ENCODE measurements at places on chromosomes 16 and 17. TPM values are rescaled to one million over a fixed set of nuclear protein-coding genes. Genes with fewer than 3 reads are reported as not detected.
A peak's percentile ranks its signal among the peaks of the same experiment; 100 is the strongest.

The MMP28 gene
- not detected for total RNA-seq

The C16orf92 gene
- total RNA-seq = not detected

DNA sequence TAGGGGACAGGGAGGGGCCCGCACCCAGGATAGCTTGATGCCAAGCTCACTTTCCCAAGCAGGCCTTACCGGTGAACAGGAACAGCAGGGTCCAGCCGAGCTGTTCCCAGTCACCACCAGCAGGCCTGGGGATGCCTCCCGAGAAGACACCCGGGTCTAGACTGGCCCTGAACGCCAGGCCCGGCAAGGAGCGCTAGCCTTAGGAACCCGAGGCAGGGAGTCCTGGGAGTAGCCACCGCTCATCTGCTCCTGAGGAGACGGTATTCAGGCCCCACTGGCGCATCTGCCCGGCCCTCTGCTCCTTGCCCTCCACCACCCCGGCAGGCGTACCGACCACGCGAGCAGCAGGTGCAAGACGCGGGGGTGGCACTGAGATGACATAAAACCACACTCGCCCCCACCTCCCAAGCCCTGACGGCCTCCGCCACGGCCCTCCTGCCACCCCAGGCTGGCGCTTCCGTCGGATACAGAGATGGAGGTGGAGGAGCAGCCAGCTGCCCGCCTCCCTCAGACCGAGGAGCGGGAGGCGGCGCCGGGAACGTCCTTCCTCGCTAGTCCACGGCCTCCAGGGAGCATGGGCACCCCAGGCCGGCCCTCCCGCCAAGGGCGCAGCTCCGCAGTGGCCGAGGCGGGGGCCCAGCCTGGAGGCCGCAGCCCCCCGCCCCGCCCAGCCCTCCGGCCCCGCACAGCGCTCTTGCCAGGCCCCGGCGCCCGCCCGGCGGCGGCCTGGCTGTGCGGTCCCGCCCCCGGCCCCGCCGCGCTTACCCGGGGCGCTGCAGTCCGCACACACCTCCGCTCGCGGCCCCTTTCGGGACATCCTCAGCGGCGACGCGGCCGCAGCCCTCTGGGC, 661 bp downstream of the GIT1 start:
- peak; percentile 4 for DNase-seq

- no peak for DNase-seq
Measured at GRCh38 chr17:21078016-21078780, 35.4 kb upstream of the USP22 start.

DNA sequence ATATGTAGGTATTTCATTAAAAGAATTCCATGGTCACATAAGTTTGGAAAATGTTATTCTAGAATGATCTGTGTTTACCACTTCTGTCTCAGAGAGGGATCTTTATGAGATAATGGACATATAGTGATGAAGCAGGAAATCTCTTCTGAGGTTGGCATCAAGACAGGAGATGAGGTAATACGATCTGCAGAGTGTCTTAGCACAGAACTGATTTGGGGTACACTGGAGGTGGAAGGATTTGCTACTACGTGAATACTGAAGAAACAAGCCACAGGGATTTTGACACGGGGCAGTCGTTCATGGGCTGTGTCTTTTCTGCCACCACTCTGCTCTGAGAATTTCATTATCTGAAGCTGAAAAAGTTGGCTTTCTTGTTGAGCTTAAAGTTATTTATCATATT, 5.5 kb downstream of the CBFB start:
- no peak for DNase-seq

DNA sequence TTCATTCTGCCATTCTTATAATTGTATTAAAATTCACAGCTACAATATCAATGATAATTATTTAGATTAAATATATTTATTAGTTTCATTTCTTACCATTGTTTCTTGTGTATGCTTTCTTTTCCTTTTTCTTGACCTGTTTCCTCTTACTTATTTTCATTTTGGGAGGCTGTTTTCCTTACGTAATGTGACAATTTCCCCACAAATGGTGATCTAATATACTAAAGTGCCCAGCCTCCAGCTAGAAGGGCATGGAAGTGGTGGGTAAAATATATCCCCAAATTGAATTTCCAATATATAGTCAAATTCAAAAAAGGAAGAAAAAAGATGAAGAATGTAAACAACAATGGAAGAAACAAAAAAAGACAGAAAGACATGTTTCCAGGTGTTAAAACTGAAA, 1.5 kb upstream of the ABCA6 start:
- no peak for DNase-seq

GRCh38 chr17:51912939-51913338, 245.6 kb downstream of the CA10 start:
- DNase-seq = no peak

DNA sequence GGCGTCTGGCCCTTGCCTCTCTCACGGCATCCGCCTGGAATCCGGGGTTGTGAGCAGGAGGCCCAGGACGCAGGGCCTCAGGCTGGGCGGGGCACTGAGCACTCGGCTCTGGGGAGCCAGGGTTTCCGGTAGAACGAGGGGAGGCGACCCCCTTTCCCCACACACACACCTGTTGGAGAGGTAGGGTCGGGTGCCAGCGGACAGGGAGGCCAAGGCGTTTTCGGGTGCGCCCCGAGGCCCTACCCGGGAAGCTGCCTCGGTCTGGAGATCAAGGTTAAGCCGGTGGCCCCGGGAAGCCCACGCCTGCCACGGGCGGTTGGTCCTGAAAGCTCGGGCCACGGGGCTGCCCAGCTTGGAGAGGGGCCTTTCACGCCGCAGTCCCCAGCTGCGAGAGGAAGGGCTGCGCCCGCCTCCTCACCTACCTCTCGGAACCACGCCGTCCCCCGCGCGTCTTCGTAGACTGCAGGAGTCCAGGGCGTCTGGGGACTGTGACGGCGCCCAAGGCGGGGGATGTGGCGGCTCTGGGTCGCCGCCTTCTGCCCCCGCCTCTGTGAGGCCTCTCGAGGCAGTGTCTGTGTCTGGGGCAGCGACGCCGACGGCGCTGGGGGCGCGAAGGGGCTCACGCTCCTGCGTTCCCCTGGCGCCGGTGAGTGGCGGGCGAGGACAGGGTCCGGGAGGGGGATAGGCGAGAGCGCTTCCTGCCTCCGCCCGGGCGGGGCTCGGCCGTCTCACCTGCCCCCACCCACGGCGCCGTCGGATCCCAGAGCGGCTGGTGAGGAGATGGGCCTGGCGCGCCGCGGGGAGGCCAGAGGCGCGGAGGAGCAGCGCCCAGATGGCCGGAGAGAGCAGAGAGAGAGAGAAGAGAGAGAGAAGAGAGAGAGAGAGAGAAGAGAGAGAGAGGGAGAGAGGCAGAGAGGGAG, 20.3 kb upstream of the HOXB9 start:
- no peak for DNase-seq

DNA sequence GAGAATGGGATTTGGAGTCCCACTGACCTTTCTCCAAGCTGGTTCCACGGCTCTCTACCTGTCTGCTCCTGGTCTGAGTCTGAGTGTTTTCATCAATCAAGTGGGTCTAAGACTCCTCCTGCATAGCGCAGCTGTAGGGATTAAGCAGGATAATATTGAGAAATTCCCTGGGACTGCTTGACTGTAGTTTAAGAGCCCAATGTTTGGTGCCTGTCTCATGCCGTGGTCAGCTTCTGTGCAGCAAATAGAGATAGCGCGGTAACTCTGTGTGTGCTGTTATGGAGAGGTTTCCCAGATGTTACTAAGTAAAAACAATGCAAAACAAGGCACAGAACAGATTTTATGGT, 21.4 kb downstream of the RPTOR start:
- no peak for DNase-seq

- no peak for DNase-seq
Measured at GRCh38 chr16:51055434-51055833, 95.6 kb downstream of the SALL1 start.

GRCh38 chr16:10385725-10386516, at the start of gene ATF7IP2:
TSS of gene ATF7IP2 (plus strand) at chr16:10386061. CDS start at chr16:10430621, 44,560 bp downstream.
- DNase-seq = peak; percentile 62

GRCh38 chr16:30609002-30609925, 925 bp downstream of the ZNF689 start:
- peak; percentile 19 for DNase-seq

DNA sequence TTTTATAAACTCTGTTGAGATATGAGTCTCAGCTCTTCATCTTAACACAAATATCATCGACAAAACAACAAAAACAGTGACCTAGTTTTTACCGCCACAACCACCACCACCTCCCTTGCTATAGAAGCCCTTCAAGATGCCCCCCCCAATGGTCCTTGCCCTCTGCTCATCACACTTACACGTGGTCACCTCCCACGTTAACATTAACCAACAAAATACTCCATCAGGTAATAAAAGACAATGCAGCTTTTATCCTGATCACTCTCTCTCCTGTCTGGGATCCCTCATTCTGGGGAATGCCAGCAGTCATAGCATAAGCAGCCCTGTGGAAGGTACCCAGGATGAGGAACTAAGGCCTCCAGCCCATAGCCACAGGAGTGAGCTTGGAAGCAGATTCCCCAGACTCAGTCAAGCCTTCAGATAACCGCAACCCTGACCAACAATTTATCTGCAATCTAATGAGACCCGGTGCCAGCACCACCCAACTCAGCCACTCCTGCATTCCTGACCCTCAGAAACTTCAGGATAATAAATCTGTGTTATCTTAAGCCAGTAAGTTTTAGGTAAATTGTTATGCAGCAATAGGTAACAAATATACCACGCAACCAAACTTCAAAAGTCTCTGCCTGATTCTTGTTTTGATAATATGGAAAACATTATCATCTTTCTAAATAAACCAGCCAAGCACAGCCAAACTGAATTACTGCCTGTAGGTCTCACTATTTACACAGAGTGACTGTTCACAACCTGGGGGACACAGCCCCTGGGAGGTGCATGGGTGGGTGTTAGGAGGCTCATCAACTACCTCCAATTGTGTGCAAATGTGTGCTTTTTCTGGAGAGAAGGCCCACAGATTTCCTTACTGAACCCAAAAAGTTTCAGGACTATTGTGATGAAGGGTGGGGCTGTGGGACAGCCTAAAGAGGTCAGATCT, 6.1 kb downstream of the PECAM1 start:
- no peak for DNase-seq

- DNase-seq = no peak
Measured at GRCh38 chr17:78486228-78486802, 90.9 kb downstream of the DNAH17 start.

DNA sequence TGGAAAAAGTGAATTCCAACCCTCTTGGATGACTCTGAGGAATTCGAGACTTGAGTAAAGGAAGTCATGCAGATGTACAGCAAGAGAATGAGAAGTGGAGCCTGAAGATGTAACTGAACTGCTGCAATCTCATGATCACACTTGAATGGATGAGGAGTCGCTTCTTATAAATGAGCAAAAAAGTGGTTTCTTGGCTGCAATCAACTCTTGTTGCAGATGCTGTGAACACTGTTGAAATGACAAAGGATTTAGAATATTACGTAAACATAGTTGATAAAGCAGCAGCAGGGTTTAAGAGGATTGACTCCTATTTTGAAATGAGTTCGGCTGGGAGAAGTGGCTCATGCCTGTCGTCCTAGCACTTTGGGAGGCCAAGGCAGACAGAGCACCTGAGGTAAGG, 25.5 kb downstream of the ASPA start:
- DNase-seq = no peak

DNA sequence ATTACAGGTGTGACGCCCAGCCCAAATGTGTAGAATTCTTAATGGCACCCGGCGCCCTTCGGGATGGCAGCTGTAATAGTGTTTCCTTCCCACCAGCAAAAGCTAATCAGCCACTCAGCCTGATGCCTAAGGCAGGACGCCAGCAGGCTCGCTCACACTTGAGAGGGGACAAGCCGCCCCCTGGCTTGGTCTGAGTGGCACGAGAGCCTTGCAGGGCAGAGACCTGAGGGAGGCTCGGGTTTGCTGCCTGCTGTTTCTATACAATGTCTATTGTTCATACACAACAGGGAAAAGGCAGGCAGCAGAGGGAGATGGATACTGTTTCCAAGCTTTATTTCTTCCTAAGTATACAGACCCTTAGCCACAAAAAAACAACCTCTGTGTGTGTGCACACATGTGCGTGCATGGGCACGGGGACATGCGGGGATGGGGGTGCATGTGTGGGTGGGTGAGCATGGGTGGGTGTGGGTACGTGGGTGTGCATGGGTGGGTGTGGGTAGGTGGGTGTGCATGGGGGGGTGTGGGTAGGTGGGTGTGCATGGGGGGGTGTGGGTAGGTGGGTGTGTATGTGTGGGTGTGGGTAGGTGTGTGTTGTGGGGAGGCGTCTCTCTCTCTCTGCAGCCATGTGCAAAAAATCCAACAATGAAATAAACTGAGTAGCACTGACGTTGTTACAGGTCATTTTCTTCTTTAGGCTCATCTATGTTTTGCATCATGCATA, 10.0 kb downstream of the SLC38A8 start:
- no peak for DNase-seq

DNA sequence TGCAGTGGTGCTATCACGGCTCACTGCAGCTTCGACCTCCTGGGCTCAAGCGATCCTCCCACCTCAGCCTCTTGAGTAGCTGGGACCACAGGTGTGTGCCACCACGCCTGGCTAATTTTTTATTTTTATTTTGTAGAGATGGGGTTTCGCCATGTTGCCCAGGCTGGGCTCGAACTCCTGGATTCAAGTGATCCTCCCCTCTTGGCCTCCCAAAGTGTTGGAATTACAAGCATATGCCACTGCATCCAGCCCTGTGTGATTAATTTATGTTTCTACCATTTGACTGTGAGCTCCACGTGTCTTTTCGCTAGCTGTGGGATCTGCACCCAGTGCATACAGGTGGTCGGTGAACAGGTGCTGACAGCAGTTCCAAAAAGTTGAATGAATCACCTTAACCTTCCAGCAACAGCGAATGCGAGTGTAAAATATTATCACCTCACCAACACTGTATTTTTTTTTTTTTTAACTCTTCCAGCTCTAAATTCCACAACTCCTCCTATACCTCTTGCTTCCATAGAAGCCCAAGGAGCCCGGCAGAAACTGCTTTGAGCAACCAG, 484 bp upstream of the NUDT7 start:
- DNase-seq = no peak

DNA sequence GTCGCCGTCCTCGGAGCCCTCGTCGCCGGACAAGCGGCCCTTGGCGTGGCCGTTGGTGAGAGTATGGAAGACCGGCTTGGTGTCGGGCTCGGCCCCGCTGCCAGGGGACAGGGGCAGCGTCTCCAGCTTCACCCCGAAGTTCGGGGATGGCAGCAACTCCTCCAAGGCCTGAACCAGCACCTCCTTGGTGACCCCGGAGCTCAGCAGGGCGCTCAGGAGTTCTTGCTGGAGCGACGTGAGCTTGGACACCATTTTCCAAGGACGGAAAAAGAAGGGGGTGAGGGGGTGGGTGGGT, 279 bp downstream of the HNF1B start:
- DNase-seq = no peak

Measured in SK-MEL-5 (cell line).